ENCODE measurements at places on chromosomes 6 and 20.

GRCh38 chr20:59949911-59950310, 8.3 kb upstream of the CDH26 start:
- DNase-seq: no peak

GRCh38 chr6:105344881-105345370, 58.0 kb downstream of the PREP start:
- DNase-seq: no peak

DNA sequence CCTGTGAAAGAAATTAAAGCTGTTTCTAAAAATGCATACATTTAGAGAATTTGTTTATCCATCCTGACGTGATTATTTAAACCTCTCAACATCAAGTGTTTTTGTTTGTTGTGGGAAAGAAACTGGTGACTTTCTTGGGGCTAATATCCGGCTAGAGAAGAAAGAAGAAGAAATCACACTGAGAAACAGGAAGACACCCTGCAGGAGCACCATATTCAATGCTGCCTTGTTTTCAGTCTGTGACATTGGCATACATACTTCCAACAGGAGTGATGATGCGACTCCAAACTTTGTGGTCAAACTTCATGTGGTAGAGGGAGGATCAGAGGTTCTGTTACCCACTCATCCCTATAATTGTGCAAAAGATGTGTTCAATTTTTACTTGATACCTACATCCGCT, 997.6 kb upstream of the CITED2 start:
- DNase-seq: no peak

- no peak for DNase-seq
Measured at GRCh38 chr20:23541330-23541729, 27.0 kb downstream of the CST9L start.

- DNase-seq: no peak
Measured at GRCh38 chr6:111949546-111949945, 76.3 kb upstream of the FYN start.

DNA sequence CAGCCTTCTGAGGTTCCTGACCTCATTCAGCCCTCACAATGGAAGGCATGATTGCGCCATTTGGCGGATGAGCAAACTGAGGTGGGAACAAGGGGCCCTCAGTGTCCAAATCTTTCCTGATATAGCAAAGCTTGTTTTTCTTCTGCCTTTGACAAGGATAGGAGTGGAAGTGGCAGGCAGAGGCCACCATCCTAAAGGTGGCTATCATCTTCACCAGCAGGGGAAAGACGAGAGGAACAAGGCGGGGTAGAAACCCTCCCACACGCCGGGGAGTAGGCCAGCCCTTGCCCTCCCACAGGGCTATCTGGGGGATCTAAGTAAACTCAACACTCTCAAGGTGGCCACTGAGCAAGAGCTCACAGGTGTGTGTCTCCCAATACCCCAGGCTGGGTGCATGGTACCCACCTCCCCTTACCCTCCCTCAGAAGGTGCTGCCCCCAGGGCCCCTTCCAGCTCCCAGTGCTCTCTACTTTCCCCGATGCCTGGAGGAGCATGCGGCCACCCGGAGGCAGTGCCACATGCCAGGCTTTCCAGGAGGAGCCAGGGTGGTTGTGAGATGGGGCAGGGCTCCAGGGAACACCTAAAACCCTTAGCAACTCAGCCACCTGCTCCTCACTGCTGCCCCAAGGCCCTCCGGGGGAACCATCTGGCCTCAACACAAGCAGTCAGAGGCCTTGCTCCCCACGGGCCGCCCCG, 11.2 kb downstream of the SPDEF start:
- no peak for DNase-seq

- no peak for DNase-seq
Measured at GRCh38 chr20:18705490-18705889, 108.1 kb upstream of the SCP2D1 start.

- DNase-seq: no peak
Measured at GRCh38 chr6:35402136-35402855, 49.8 kb upstream of the FANCE start.

GRCh38 chr6:167089243-167090142, 33.4 kb upstream of the CCR6 start:
- DNase-seq: no peak

DNA sequence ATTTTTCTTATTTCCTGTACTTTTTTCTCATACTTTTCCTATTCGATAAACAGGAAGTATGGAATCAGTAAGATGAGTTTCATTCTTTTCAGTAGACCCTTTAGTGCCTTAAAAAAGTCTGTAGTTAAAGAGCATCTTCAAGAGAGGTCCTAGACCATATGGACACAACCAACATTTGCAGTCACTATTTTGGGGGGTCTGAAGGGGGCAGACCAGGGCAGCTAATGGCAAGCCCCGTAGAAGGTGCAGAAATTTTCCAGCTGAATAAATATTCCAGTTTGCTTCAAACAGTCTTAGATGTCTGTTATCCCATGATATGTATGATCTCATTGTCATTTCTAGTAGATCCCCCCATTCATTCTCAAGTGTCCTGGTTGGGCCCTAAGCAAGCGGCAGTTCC, 52.8 kb downstream of the MAP3K5 start:
- no peak for DNase-seq

- no peak for DNase-seq
Measured at GRCh38 chr6:30207619-30208295, 5.4 kb downstream of the TRIM26 start.

All from stimulated activated CD4-positive, alpha-beta T cell treated with anti-CD3 and anti-CD28 coated beads, Interleukin-1b, Interleukin-23, amount 100 ng/mL, for 4 hours (primary cell).